ENCODE measurements at places on chromosomes 2 and 18.

- no peak for DNase-seq
Observed at GRCh38 chr18:12027480-12027879, 46.2 kb downstream of the IMPA2 start.

DNA sequence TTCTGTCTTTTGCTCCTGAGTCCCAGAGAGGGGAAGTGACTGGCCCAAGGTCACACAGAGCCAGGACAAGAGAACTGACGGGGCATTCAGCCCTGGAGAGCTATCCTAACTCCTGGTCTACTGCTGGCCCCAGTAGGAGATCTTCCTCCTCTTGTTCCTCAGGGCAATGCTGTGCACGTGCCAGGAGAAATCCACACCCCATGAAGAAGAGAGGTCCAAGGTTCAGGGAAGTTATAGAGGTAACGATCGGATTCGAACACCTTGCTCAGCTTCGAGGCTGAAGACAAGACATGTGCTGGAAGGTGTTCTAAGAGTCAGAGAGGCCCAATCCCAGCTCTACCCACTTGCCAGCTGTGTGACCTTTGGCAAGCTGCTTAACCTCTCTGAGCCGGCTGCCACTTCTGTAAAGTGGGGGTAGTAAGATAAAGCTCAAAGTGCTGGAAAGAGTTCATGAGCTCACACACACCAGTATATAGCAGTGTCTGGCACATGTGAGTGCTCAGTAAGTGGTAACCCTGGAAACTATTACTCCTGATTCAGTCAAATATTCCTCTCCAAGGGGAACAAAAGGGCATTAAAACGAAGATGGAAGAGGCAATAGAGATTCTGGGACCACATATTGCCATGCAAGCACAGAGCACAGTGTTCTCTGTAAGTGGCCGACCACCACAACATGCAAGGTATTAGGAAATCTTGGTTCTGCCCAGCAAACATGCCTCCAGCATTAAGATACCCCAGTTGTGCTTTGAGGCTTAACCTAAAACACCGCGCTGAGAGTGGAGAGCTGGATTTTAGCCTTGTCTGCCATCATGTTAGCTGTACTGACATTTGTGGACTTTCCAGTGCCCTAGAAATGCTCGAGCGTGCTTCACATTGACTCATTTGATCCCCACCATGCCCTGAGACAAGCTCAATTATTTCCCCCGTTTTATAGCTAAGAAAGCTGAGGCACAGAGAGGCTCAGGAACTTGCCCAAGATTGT is 25.6 kb downstream of the SERTAD2 start:
- DNase-seq, result no peak

GRCh38 chr2:133819906-133820305 is 251.6 kb upstream of the NCKAP5 start:
- no peak for DNase-seq

GRCh38 chr2:239073270-239073669 is 225.4 kb downstream of the TWIST2 start:
- DNase-seq, result no peak

GRCh38 chr2:112897624-112897978 is 13.4 kb upstream of the IL37 start:
- DNase-seq, result no peak

DNA sequence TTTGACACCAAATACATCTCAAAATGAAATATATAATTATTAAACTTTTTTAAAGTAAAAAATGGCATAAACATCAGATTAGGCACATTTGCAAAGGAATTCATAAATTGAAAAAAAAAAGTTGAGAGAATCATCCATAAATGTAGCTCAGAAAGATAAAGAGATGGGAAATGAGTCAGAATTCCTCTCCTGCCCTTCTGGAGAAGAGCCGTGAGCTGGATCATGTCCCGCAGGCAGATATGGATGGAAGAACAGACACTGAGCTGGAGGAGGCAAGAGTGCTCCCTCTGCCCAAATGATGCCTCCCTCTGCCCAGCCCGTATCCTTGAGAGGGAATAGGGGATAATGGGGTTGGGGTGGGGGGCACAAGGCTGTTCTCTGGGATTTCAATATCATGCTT is 190.9 kb downstream of the TFCP2L1 start:
- no peak for DNase-seq

DNA sequence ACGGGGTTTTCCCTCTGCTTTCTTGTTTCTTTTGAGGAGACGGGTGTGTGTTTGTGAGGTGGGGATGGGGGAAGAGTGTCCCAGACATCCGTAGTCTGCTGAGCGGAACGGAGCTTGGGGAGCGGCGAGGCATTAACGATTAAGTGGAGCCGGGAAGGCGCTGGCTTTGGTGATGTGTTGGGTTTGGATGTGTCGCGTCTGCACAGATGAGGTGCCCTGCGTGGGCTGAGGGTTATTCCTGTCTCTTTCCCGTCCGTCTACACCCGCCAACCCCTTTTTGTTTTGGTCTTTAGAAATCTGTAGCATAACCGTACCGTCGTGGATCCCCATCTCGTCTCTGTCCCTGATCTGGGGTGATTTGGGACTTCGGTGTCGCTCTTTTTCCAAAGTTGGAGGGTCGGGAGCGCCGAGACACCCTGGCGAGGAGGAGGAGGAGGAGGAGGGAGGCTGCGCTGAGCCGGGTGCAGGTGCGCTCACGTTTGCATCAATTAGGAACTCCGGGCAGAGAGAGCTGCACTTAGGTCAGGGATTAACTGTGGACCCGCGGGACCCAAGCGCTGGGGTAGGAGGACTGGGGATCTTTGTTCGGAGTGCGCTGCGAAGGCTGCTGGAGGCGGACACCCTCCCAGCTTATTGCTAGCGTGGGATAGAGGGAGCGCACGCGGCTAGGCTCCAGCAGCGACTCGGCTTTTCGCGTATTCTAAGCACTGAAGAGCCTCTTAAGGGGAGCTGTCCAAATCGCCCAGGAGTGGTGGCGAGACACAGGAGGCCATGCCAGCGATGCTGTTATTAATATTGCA is 720.3 kb downstream of the DPP10 start:
- DNase-seq, result no peak

- no peak for DNase-seq
Observed at GRCh38 chr2:189580241-189580651, 340 bp downstream of the SLC40A1 start.

GRCh38 chr18:66548747-66549146 is 55.1 kb downstream of the CDH19 start:
- no peak for DNase-seq

GRCh38 chr2:10405448-10405847 is 42.7 kb downstream of the ODC1 start:
- no peak for DNase-seq

DNA sequence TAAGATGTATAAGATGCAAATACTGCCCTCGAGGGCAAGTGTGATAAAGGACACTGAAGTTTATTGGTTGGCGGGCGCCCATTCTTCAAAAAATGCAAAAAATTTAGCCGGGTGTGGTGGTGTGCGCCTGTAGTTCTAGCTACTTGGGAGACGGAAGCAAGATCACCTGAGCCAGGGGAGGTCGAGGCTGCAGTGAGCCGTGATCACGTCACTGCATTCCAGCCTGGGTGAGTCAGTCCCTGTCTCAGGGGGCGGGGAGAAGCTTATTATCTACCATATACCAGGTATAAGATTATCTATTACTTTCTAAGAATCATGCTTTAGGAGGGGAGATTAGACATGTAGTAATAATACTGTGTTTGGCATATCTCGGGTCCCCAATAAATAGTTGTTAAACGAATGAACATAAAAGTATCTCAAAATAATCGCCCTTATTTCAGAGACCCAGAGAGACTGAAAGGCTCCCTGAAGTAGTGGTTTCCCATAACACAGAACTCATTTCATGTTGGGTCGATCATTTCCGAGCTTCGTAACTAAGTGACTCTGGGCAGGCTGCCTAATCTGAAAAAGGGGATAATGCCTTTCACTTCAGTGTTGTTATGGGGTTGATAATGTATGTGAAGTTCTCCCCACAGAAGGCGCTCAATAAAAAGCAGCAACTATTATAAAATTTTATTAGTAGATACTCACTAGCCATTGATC is 1.2 kb upstream of the SELENOI start:
- DNase-seq, result no peak

- DNase-seq, result no peak
Observed at GRCh38 chr18:51068105-51068504, 38.1 kb downstream of the SMAD4 start.

- DNase-seq, result no peak
Observed at GRCh38 chr2:107932979-107933378, 53.3 kb upstream of the SLC5A7 start.

DNA sequence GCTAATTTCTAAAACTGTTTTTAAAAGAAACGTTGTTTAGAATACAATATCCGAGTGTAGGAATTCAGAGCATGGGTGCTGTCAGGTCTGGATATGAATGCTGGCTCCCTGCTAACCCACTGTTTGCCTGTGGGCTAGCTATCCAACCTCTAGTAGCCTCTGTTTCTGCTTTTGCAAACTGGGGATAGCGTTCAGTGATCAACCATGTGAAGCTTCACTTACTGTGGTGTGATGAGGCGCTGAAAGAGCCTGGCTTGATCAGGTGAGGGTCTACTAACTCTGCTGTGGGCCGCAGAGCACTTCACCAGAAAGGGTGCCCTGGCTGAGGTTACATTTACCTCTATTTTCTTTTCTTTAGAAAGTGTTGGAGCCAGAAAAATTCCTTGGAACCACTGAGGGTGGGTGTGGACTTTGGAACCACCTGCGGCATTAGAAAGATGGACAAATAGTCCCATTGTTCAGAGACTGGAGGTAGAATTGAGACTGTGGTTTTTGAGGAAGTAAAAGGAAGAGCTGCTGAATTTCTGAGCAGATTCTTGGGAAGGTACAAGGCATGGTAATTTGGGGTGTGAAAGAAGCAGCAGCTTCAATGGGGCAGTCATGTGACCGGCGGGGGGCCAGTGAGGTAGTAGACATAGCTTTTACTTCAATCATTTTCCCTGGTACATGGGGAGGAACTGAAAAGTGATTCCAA is 96.3 kb upstream of the CD302 start:
- DNase-seq, result no peak

DNA sequence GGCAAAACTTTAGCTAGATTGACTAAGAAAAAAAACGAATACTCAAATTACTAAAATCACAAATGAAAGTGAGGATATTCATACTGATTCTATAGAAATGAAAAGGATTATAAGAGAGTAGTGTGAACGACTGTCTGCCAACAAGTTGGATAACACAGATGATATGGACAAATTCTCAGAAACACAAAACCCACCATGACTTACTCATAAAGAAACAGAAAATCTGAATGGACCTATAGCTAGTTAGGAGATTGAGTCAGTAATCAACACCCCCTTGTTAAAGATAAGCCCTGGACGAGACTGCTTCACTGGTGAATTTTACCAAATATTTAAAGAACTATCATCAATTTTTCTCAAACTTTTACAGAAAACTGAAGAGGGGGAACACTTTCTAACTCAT is 108.8 kb upstream of the TMEM200C start:
- DNase-seq, result no peak
